ENCODE measurements at places on chromosomes 2 and 18.

DNA sequence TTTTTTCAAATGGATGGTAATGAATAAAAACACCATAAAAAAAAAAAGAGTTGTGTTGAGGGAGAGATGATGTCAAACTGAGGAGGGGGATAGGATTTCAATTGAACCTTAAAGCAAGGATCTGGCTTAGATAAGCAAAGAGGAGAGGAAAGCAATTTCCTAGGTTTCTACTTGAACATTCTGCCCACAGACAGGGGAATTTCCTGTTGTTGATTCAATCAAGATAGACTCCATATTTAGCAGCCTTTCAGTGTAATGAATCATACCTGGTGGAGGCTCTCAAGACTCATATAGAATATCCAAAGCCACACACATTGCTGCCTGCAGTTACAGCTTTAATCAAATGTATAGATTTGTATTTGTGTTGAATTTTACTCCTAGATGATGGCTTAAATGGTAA lies 294.4 kb upstream of the PIK3C3 start:
- DNase-seq = no peak

- DNase-seq = no peak
These were observed 377.2 kb downstream of the LRATD1 start for GRCh38 chr2:15009681-15010080.

GRCh38 chr2:24809316-24810007 lies 16.2 kb downstream of the CENPO start:
- DNase-seq = no peak

DNA sequence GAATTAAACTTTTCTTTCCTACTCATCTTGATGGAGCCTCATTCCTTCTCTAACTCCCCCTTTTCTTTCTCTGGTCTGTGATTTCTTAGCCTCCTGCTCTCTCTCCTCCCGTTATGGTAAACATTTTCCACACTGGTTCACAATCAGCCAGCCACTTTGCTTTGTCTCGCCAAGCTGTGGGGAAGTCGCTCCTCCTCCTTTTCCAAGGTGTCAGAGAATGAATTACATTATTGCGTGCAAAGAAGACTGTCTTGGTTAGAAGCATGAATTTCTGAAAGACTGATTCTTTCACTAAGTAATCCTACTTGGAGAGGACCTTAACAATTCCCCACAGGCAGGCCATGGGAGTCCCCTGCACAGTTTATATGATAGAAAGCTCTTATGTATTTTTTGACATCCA lies 46.1 kb downstream of the RASGRP3 start:
- no peak for DNase-seq

DNA sequence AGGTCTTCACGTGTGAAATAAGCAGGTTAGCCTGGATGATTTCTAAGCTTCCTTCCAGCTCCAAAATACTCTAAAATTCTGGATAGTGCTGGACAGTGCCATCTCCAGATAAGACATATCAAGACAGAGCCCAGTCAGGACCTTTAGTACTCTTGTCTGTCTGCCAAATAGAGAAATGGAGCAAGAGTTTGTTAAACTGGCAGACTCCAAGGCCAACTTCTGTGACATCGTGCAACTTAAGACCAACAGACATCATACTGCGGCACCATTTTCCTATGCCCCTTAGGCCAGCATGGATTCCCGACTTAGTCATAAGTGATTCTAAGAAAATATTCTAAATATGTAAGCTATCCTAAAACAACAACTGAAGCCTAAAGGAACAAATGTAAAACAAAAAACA lies 118.6 kb downstream of the RBMS1 start:
- no peak for DNase-seq

- no peak for DNase-seq
These were observed 282.7 kb downstream of the EPHA4 start for GRCh38 chr2:221289389-221289788.

DNA sequence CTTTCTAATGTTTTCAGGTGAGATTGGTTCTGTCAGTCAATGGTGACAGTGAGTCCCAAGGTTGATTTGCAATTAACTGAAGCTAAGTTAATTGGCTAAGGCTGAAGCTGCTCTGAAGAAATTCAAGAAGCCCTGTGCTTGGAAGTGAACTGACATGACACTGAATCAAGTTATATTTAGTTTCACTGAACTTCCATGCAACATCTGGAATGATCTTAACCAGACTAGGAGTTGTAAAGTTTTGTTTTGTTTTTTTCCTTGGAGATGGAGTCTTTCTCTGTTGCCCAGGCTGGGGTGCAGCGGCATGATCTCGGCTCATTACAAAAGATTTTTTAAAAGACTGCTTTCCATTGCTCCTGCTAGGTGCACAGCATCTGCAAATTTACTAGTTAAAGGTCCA lies 11.4 kb downstream of the SERPINB5 start:
- DNase-seq = no peak

DNA sequence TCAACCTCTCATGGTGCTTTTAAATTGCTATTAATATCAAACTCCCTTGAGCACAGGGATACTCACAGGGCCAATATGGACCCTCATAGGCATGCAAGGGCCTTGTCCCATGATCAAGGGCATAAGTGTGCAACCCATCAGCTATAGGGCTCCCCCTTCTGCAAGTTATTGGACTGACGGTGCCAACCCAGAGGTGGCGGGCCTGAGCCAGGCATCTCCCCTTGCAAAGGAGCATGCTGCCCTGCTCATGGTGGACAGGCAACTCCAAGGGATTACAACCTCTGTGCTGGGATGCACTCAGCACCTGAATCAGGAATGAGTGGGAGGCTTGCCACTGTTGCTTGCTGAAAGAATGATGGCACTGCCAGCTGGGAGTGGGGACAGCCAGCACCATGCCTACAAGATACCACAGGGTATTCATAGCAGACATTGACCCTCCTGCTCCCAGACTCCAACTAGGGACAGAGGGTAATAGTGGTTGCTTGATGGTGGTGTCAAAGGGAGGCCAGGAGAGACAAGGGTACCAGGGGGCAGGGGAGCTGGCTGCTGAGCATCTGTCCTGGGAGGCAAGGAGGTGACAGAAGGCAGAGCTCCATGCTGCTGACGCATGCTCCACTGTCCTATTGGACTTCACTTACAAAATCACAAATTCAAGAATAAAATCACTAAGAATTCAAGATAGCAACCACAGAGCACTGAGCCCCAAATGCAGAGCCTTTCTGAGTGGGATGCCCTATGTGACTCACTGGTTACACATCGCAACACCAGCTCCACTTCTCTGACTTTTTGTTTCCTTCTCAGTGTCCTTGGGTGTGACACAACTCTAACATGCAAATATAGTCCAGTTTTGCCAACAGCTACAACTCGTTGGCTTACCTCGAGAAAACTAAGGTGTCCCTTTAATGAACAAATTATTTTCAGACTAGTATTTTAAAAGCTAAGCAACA lies 157.1 kb upstream of the CCDC150 start:
- DNase-seq = no peak

DNA sequence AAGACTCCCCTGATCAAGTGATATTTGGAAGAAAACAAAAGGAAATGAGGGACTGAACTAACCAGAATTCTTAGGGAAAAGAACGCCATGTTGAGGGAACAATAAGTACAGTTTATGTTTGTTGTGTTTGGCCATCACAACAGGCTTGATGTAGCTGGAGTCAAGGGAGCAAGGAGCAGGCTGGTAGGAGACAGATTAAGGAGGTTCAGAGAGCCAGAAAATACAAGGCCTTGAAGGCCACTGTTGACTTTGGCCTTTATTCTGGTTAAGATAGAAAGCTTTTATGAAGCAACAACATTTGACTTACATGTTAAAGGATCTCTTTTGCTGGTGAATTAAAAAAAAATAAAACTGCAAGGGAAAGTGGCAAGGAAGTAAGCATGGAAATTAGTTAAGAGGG lies 754.1 kb upstream of the SLC8A1 start:
- DNase-seq = no peak

GRCh38 chr2:172329774-172330671 lies 97.4 kb upstream of the ITGA6 start:
- no peak for DNase-seq

DNA sequence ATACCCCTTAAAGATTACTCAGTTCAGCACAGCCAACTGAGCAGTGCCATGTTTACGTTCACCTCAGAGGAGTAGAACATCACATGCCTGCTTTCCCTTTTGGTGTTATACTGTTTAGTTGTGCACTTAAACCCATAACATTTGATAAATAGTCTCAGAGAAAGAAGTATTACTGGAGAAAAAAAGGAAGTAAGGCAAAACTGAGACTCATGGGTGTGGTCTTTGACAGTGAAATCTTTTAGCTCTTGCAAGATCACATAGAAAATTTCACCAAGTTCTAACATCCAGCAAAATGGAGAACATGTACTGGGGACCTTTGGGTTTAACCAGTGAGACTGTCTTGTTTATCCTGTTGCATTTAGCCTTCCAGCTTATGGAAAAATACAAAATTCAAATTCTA lies 5.6 kb downstream of the TANK start:
- DNase-seq = no peak

DNA sequence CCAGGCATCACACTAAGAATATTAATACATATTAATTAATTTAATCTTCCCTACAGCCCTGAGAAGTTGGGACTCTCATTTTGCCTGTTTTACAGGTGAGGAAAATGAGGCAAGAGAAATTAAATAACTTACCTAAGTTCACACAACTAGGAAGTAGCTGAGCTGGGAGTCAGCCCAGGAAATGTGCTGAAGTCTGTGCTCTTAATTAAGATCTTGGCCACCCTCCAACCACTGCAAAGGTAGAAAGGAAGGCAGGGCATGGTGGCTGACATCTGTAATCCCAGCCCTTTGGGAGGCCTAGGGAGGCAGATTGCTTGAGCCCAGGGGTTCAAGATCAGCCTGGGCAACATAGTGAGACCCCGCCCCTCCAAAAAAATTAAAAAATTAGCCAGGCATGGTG lies 12.9 kb upstream of the MGAT4A start:
- no peak for DNase-seq

DNA sequence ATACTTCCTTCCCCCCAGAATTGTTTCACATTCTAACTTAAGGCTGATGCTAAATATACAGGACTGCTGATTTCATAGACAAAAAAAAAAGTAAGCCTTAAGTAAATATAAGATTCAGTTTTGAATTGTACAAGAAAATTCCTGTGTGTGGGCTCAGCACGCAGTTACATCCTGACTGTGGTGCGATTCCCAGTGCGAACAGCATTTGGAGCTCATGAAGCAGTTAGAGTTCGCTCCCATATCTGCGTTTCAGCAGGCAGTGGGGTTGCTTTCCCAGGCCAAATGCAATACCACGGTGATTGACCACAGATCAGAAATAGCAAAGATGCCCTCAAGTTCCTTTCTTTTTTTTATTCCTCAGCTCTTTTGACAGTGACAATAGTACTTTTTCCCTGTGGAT lies 75.6 kb downstream of the SATB2 start:
- DNase-seq = no peak

- DNase-seq = no peak
These were observed 22.8 kb upstream of the SMAD4 start for GRCh38 chr18:51006948-51007789.

DNA sequence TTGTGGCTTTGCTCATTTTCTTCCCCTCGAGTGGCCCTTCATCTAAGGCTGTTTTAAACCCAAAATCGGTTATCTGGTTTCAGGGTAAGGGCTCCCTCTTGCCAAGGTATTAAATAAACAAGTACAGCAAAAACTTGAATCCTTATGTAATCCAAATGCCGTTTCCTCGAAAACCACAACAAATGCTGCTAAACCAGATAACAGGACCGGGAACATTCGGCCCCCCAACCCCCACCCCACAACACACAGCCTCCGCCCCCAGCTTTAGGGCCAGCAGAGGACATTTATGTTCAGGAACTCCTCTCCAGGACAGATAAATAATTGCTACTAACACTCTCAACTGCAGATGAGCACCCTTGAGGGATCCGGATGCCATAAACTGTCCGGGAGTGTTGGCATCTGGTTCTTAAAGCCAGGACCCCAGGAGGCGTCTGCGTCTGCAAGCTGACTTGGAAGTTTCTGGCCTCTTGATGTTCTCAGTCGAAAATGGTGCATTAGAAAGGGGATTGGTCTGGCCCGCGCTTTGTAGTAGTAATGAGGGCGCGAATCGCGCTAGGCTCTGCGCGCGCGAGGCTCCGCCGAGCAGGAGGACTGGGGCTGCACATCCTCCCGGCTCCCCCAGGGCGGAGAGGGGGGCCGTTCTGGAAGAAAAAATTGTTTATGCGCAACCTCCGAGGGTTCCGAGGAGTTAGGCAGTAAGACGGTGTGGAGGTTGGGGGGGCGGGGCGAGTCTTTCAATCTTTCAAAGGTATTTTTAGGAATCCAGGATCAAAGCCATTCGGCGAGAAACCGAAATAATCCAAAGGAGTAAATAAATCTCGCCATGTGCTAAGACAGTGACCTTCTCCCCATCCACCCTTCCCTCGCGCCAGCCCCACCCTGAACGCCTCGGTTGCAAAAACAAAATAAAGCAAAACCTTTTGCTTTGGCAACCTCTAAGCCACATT lies 3.9 kb upstream of the ID2 start:
- DNase-seq = peak; percentile 64

DNA sequence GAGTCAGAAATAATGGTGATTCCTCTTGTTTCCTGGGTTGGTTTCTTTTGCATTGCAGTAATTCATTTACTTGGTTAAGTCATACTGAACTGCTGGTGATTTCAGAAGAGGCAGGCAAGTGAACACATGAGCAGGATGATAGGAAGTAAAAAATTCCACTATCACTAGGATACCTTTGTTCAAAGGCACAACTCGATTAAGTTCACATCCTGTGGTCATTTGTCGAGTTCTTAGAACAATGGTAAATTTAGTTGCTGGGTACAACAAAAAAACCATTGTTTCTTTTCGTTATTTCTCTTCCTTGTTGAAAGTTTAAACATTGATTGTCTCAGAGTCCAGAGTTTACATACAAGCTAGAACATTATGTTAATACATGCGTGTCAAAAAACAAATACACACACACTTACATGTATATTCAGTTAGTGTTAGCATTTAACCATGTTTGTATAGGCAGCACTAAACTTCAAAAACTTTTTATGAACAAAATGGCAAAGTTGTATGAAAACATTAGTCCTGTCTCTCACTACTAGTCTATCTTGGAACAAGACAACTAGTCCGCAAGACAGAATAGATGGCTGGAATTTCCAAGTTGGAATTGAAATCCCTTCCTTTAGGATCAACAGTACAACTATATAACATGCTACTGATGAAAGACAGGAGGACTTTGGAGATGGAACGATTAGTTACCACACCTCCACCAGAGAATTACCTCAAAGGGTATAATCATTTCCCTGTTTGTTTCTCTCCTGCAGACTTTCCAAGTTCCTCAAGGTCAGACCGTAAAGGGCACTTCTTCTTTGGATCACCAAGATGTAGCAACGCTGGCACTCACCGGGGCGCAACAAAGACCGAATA lies 26.2 kb downstream of the STK39 start:
- no peak for DNase-seq

DNA sequence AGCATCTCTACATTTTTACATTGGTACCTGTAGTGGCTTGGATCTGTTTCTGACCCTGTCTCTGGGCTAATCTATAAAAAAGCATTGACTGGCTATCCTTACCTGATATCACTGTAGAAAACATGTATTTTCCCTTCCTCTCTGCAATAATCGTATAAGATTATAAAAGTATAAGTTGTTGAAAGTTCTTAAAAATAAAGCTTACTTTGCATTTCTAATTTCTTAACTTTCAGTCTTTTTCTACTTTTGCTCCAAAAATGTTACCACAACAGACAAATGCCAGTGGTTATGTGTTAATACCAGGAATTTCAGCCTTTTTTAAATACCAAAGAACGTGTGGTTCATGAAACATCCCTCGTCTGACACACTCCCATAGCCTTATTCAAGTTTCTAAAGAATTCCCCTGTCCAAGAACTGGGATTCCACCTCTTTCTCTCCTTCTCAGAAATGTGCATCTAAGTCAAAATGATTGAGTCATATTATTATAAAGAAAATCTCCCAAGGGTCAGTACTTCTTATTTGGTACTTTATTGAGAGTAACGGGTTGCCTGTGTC lies 28.5 kb upstream of the ACKR3 start:
- no peak for DNase-seq
